ENCODE measurements at places on chromosomes 12 and 14.

DNA sequence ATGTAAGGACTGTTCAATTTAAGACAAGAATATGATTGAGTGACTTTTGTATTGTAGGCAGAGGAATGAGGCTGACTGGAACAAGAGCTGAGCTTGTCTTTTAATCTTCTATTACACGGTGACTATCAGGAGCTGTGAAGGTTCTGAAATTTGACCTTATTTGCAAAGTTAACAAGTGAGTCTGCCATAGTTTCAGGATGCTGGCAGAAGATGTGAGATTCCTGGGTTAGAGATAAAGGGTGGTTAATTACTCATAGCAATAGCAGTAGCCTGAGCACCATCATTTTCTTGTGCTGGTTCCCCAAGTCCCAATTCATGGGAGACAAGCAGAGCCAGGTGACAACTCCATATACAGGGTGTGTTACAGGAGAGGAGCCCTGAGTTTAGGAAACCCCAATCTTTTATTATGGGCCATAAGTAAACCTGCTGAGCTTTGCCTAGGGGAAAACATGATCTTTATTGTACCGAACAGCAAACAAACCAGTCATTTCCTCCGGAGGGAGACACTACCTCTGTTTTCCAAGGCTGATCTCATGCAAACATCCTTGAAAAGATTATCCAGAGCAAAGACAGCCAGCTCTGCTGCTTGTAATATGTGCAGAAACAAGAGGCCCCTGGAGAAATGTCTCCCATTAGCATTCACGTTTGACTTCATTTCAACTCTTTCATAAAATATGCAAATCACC is 51.7 kb upstream of the DDX11 start:
- DNase-seq = no peak

GRCh38 chr12:106126441-106127337 is 12.1 kb downstream of the NUAK1 start:
- no peak for DNase-seq

- no peak for DNase-seq
Measured at GRCh38 chr12:61530456-61530855, 729.7 kb upstream of the USP15 start.

- DNase-seq = no peak
Measured at GRCh38 chr14:74524812-74525135, 31.2 kb downstream of the ISCA2 start.

DNA sequence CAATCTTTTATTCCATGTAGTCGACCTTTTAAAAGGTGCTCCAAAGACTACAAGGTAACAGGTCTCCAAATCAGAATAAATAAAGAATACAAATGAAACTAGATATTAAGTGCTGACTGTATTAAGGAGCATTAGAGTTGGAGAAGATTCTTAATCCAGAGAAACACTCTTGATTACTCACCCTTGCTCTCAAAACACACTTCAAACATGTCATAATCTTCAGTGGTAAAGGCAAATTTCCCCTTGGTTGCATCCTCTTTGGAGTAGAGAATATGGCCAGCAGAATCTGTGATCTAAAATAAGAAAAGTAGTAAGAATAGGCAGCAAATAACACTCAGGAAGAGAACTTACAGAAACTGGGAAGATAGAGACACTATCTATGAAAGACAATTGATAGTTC is 24.6 kb downstream of the TMED10 start:
- no peak for DNase-seq

- DNase-seq = no peak
Measured at GRCh38 chr12:89062996-89063395, 289.3 kb downstream of the DUSP6 start.

DNA sequence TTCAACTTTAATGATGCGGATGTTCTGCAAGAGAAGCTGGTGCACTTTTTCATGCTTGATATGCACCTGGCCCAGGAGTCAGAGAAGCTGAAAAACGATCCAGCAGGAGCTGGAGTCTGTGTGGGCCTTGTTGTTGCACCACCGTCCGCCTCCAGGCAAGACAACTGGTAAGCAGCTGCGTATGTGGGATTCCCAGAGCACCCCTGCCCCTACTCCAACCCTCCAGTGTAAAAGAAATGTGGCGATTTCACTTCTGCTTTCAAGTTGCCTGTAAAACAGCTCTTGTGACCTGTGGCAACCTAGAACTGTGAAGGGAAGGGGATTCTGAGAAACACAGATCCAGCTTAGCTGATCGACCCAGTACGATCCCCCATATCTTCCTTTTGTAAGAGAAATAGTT is 154.1 kb upstream of the PELI2 start:
- no peak for DNase-seq

DNA sequence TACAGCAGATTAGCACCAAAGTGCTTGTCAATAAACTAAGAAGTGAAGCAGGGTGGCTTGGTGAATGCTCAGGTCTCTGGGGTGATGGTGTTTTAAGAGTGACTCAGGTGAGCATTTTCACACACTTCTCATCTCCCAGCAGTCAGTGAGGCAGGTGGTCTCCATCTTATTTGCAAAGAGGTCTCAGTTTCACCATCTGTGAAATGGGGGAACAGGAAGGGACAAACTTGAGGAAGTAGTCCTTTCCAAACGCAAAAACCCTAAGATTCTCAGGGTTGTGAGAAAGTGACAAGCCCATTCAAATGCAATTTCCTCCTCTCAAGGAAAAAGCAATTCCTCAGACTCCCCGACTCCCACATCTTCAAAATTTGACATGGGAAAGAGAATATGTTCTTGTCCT is 54.1 kb downstream of the CMKLR1 start:
- no peak for DNase-seq

All from right cardiac atrium (tissue), 5 donors.